Spleen (tissue), 13 donors: ENCODE measurements at places on chromosomes 2 and 18. TPM values are rescaled to one million over a fixed set of nuclear protein-coding genes. Genes with fewer than 3 reads are reported as not detected.
A peak's percentile ranks its signal among the peaks of the same experiment; 100 is the strongest.

- H3K4me3 ChIP-seq = no peak overlapping the region
- no peak for DNase-seq
- no peak overlapping the region for H3K27ac ChIP-seq
Observed at GRCh38 chr2:113084249-113085000, 16.7 kb downstream of the IL1F10 start.

GRCh38 chr2:64283641-64284361 is 139.6 kb upstream of the PELI1 start:
- no peaks in the 10 kb centered on the region for H3K27me3 ChIP-seq
- no peak for DNase-seq
- H3K4me1 ChIP-seq = peaks cover 31% of the 10 kb centered on the region
- H3K36me3 ChIP-seq = no peaks in the 10 kb centered on the region
- peak overlapping the region; percentile 72 for H3K27ac ChIP-seq
- no peak overlapping the region for H3K4me3 ChIP-seq

DNA sequence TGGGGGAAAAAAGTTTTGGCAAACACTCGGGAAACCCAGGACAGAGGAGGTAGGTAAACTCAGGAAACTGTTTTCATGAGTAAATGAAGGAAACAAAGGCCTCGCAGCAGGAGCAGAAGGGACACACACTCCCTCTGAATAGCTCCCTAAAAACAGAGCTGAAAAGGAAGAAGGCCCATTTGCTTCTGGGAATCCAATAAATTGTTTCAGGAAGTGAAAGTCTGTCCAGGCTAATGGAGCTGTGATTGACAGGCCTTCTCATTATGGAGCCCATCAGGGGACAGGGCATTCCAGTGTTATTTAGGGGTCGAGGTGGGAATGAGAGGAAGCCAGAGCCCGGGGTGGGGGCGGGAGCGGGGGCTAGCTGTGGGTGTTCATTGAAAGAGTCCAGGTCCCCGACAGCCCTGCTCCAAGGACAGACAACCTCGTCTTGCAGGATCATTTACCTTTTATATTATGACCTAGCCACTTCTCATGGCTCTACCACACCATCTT is 81.2 kb downstream of the GBX2 start:
- no peak overlapping the region for H3K27ac ChIP-seq
- H3K4me1 ChIP-seq = no peaks in the 10 kb centered on the region
- DNase-seq = peak; percentile 45
- H3K36me3 ChIP-seq = no peaks in the 10 kb centered on the region
- H3K4me3 ChIP-seq = no peak overlapping the region
- H3K27me3 ChIP-seq = no peaks in the 10 kb centered on the region

GRCh38 chr2:85230679-85231467 is 96.9 kb downstream of the TGOLN2 start:
- no peak overlapping the region for H3K27ac ChIP-seq
- no peaks in the 10 kb centered on the region for H3K27me3 ChIP-seq
- H3K36me3 ChIP-seq = no peaks in the 10 kb centered on the region
- H3K4me1 ChIP-seq = no peaks in the 10 kb centered on the region
- DNase-seq = no peak

GRCh38 chr2:65227020-65227455 is 593 bp upstream of the ACTR2 start:
- H3K27ac ChIP-seq = peak overlapping the region; percentile 99
- no peak for DNase-seq
- peak overlapping the region; percentile 94 for H3K4me3 ChIP-seq
- peaks cover 38% of the 10 kb centered on the region for H3K4me1 ChIP-seq

- DNase-seq = no peak
- no peak overlapping the region for H3K27ac ChIP-seq
- H3K36me3 ChIP-seq = peaks cover 20% of the 10 kb centered on the region
Observed at GRCh38 chr2:175175896-175176295, 5.6 kb downstream of the ATP5MC3 start.

GRCh38 chr2:32952761-32953476 is 6.2 kb downstream of the LTBP1 start:
- no peak overlapping the region for H3K27ac ChIP-seq
- H3K36me3 ChIP-seq = no peaks in the 10 kb centered on the region
- peaks cover 27% of the 10 kb centered on the region for H3K27me3 ChIP-seq
- no peaks in the 10 kb centered on the region for H3K4me1 ChIP-seq

DNA sequence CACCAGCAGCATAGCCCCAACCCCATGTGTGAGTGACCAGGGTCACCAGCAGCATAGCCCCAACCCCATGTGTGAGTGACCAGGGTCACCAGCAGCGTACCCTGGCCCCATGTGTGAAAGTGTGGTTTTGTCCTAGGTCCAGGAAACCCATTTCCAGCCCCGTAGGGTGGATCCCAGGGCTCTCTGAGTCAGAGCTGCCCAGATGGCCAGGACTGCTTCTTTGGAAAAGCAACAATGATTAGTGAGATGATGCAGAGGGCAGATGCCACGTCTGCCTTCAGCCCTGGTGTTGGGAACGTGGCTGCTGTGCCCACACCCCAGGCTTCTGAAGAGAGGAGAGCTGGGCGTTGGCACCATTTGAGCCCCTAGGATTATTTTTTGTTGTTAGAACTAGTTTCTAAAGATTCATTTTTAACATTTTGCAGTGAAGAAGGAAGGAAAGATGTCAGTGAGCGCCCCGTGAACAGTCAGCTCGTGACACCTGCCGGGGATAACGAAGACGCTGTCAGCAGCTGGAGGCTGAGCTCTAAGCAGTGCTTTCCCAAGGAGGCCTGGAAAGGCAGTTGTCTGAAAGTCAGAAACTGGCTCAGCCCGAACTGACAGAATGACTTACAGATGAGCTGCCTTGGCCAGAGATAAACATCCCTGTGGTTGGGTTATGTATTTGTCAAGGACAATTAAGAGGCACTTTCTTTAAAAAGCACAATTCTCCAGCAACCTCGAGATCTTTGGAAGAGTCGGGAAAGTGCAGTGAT is 32.1 kb upstream of the KCNG2 start:
- H3K4me1 ChIP-seq = no peaks in the 10 kb centered on the region
- peak; percentile 14 for DNase-seq
- H3K36me3 ChIP-seq = no peaks in the 10 kb centered on the region
- H3K27ac ChIP-seq = no peak overlapping the region
- H3K27me3 ChIP-seq = peaks cover 5% of the 10 kb centered on the region
- H3K4me3 ChIP-seq = no peak overlapping the region

DNA sequence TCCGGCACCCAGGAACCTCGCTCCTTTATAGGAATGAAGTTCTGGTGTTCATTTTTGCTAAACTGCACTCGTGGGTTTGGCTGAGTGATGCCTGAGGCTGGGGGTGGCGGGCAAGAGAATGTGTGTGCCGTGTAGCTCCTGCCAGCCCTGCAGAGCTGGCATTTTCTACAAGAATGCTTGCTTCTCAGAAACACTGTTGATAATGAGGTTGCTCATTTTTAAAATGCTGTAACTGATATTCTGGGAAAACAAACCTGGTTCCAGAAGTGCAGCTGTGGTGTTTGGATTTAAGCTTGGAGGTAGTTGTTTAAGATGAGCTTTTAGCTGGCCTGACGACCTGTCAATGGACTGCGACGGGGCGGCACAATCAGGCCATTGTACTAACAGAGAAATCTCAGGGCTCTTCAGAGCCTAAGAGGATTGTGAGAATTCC is 511.9 kb upstream of the TNP1 start:
- no peaks in the 10 kb centered on the region for H3K36me3 ChIP-seq
- DNase-seq = no peak
- no peaks in the 10 kb centered on the region for H3K4me1 ChIP-seq
- no peaks in the 10 kb centered on the region for H3K27me3 ChIP-seq
- no peak overlapping the region for H3K4me3 ChIP-seq

DNA sequence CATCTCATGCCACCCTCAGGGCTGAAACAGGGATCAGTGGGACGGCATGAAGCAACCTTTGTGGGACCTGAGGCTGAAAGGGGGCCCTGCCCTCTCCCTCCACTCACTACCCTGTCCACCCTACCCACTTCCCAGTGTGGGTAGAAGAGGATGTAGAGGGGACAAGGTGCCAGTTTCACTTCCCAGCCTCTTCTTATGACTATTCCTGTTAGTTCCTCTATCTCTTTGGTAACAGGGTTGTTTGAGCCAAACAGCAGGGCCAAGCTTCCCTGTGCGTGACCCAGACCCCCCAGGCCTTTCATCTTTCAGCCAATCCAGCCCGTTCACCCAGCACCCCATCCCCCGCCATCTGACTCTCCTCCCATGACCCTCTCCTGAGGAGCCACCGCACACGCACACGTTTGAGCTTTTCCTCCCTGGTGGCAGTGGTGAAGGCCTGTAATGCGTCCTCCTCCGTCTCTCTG is 82.3 kb downstream of the STPG4 start:
- no peak overlapping the region for H3K4me3 ChIP-seq
- H3K4me1 ChIP-seq = peaks cover 88% of the 10 kb centered on the region
- no peaks in the 10 kb centered on the region for H3K36me3 ChIP-seq
- no peak for DNase-seq
- peak overlapping the region; percentile 88 for H3K27ac ChIP-seq

- no peaks in the 10 kb centered on the region for H3K36me3 ChIP-seq
- no peaks in the 10 kb centered on the region for H3K27me3 ChIP-seq
- no peak overlapping the region for H3K27ac ChIP-seq
- no peaks in the 10 kb centered on the region for H3K4me1 ChIP-seq
Observed at GRCh38 chr2:8197101-8197500, 484.8 kb upstream of the ID2 start.

- no peak for DNase-seq
- peaks cover 3% of the 10 kb centered on the region for H3K27me3 ChIP-seq
- H3K4me3 ChIP-seq = no peak overlapping the region
- H3K36me3 ChIP-seq = no peaks in the 10 kb centered on the region
- H3K4me1 ChIP-seq = no peaks in the 10 kb centered on the region
Observed at GRCh38 chr18:23731861-23732260, 42.6 kb downstream of the LAMA3 start.

DNA sequence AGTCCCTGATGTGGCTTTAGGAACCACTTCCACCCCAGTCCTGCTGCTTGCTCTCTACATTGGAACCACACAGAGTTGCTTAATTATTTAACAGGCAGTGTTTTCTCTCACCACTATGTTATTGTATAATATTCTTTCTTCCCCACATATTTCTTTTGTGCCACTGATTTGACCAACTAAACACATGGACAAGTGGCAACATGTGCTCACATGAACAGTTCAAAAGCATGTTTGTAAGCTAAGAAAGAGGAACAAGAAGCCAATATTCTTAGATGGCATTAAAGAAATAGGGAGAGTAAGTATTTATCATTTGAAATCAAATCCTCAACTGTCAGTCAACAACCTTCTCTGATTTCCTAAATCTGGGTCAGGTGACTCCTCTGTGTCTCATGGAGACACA is 409.6 kb downstream of the FBXO15 start:
- H3K36me3 ChIP-seq = no peaks in the 10 kb centered on the region
- H3K4me3 ChIP-seq = no peak overlapping the region
- H3K4me1 ChIP-seq = no peaks in the 10 kb centered on the region
- no peak overlapping the region for H3K27ac ChIP-seq

- no peak overlapping the region for H3K4me3 ChIP-seq
- H3K27ac ChIP-seq = no peak overlapping the region
- no peaks in the 10 kb centered on the region for H3K36me3 ChIP-seq
- H3K27me3 ChIP-seq = no peaks in the 10 kb centered on the region
- H3K4me1 ChIP-seq = peaks cover 3% of the 10 kb centered on the region
Observed at GRCh38 chr2:3645745-3646389, 12.1 kb upstream of the ALLC start.

GRCh38 chr18:39966275-39966674 is 1988.8 kb upstream of the PIK3C3 start:
- H3K27me3 ChIP-seq = no peaks in the 10 kb centered on the region
- no peak for DNase-seq
- H3K27ac ChIP-seq = no peak overlapping the region
- H3K4me3 ChIP-seq = no peak overlapping the region

GRCh38 chr2:113965644-113966043 is 75.8 kb downstream of the ACTR3 start:
- H3K4me1 ChIP-seq = peaks cover 14% of the 10 kb centered on the region
- peaks cover 41% of the 10 kb centered on the region for H3K36me3 ChIP-seq
- no peak overlapping the region for H3K27ac ChIP-seq
- DNase-seq = no peak

GRCh38 chr2:18849841-18850578 is 260.6 kb upstream of the NT5C1B start:
- H3K27ac ChIP-seq = no peak overlapping the region
- no peaks in the 10 kb centered on the region for H3K4me1 ChIP-seq
- H3K27me3 ChIP-seq = no peaks in the 10 kb centered on the region
- DNase-seq = no peak
- H3K36me3 ChIP-seq = no peaks in the 10 kb centered on the region

DNA sequence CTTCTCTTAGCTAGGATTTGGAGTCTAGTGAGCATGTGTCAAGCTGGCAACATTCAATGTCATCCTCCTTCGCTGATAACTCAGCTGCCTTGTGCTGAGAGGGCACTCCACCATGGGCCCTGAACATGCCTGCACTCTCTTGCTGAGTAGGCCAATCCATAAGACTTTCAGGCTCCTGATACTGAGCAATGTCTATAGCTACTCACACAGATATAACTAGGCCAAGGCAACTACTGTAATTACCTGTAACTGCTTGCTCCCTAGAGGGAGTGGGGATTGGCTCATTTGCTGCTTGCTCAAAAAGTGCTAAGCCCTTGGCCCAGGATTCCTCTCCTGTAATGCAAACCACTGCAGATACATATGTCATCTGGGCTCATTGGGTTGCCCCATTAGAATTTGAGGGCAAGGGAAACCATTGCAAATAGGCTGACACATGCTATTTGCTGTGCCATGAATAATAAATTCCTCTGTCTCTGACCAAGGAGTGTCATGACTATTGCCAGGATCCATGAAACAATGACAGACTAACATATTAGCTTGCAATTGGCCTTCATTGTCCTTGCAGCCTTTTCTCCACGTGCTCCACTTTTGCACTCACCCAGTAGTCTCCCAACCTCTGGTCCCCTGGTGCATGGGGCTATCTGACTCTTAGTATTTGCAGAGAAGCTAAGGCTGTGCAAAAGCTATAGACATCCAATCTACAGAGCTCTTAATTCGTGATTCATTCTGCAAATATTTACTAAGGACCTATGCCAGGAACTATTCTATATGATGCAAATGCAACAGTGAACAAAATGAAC is 36.9 kb upstream of the BMPR2 start:
- no peak overlapping the region for H3K4me3 ChIP-seq
- H3K27me3 ChIP-seq = no peaks in the 10 kb centered on the region
- H3K36me3 ChIP-seq = no peaks in the 10 kb centered on the region
- H3K27ac ChIP-seq = no peak overlapping the region

Gene ADD2
- polyA plus RNA-seq = 0.50 TPM

Gene SP5
- 0.20 TPM for polyA plus RNA-seq

Gene INPP4A
- 7.1 TPM for polyA plus RNA-seq

Gene EN1
- not detected for polyA plus RNA-seq

Gene KCNIP3
- polyA plus RNA-seq = 0.85 TPM

Gene HMSD
- 0.48 TPM for polyA plus RNA-seq

Gene PPP1R1C
- polyA plus RNA-seq = 0.24 TPM

Gene TSN
- 25.9 TPM for polyA plus RNA-seq

Gene SCYGR4
- not detected for polyA plus RNA-seq

Gene LYG1
- 5.3 TPM for polyA plus RNA-seq

Gene GKN2
- polyA plus RNA-seq = 0.26 TPM

Gene C2orf66
- not detected for polyA plus RNA-seq

Gene CNDP1
- 0.03 TPM for polyA plus RNA-seq

Gene DUSP2
- 24.2 TPM for polyA plus RNA-seq

Gene PPP1CB
- 65.1 TPM for polyA plus RNA-seq

Gene ALPI
- not detected for polyA plus RNA-seq

Gene SERPINB10
- 0.51 TPM for polyA plus RNA-seq

Gene BOLL
- polyA plus RNA-seq = not detected
